Right cardiac atrium (tissue), 5 donors: ENCODE measurements at places on chromosomes 3 and 15.

DNA sequence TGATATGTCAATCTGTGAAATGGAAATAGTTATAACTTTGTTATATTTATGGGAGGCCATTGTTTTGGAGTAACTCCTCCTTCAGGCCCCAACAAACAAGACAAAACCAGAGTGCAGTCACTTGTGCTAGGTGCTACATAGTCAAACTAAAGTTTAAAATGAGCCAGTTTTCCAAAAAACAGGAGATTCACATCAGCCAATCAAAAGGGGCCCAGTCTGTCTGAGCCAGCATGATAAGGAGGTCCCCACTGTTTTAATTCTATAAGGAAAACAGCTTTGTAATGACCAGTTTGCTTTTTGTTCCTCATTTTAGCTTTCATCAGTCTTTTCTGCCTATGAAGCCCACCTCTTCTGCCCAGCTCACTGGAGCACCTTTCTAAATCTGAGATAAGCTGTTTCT, 94.7 kb upstream of the SLC7A14 start:
- DNase-seq, result no peak

- DNase-seq, result no peak
These were observed 7.8 kb downstream of the ATP2C1 start for GRCh38 chr3:130901463-130902204.

GRCh38 chr3:76724706-76725105, 315.2 kb upstream of the ROBO2 start:
- no peak for DNase-seq

GRCh38 chr15:38668898-38669391, 104.3 kb upstream of the RASGRP1 start:
- no peak for DNase-seq

- DNase-seq, result no peak
These were observed 142.5 kb upstream of the MBNL1 start for GRCh38 chr3:152126260-152126659.

GRCh38 chr15:44308415-44308814, 19.9 kb downstream of the GOLM2 start:
- no peak for DNase-seq

GRCh38 chr3:125310623-125311081, 64.5 kb downstream of the ZNF148 start:
- DNase-seq, result no peak

- DNase-seq, result no peak
These were observed 131.4 kb upstream of the UBE2E2 start for GRCh38 chr3:23071758-23072157.

- peak; percentile 82 for DNase-seq
These were observed at the start of gene TNFSF10 for GRCh38 chr3:172522871-172523818. TNFSF10 (minus strand) TSS chr3:172523430; CDS start chr3:172523384, 46 bp downstream.

GRCh38 chr15:31367021-31367729, 40.5 kb downstream of the KLF13 start:
- peak; percentile 74 for DNase-seq

- DNase-seq, result no peak
These were observed 97.7 kb upstream of the ATP2B2 start for GRCh38 chr3:10602769-10603768.

- DNase-seq, result no peak
These were observed 177.8 kb downstream of the ATG7 start for GRCh38 chr3:11450015-11450414.

DNA sequence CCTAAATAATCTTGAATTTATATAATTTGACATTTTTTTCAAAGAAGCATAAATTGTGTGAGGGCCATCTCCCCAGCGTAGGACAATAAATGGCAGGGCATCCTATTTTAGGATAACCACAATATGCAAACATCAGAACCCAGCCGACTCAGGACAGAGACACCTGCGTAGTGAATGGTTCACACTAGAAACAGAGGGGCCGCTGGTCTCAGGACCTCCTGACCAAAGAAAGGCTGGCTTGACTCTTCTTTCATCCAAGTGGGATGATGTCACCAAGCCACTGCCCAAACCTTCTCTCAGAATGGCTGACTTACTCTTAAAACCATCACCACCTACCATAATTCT, 162.1 kb downstream of the FOXP1 start:
- no peak for DNase-seq

DNA sequence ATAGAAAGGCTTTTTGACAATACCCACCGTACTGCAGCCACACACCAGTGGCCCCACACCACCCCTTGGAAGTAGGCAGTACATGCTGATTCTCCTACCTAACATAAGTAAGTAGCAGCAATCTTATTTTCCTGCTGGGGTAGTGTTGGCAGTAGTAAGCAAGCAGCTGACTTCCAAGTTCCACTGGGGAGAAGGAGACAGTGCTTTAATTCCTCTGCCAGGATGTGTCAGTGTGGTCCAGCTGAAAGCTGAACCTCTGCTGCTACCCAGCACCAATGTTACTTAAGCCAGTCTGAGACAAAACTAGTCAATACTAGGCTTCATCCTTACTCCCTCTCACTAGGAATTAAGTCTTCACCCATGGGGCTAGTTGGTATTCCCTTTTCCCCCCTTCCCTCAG, 74.7 kb downstream of the DZIP3 start:
- DNase-seq, result no peak
